ENCODE measurements at places on chromosomes 1 and 21.
A peak's percentile ranks its signal among the peaks of the same experiment; 100 is the strongest.

GRCh38 chr1:118077331-118078045 is 107.5 kb downstream of the SPAG17 start:
- DNase-seq = no peak

DNA sequence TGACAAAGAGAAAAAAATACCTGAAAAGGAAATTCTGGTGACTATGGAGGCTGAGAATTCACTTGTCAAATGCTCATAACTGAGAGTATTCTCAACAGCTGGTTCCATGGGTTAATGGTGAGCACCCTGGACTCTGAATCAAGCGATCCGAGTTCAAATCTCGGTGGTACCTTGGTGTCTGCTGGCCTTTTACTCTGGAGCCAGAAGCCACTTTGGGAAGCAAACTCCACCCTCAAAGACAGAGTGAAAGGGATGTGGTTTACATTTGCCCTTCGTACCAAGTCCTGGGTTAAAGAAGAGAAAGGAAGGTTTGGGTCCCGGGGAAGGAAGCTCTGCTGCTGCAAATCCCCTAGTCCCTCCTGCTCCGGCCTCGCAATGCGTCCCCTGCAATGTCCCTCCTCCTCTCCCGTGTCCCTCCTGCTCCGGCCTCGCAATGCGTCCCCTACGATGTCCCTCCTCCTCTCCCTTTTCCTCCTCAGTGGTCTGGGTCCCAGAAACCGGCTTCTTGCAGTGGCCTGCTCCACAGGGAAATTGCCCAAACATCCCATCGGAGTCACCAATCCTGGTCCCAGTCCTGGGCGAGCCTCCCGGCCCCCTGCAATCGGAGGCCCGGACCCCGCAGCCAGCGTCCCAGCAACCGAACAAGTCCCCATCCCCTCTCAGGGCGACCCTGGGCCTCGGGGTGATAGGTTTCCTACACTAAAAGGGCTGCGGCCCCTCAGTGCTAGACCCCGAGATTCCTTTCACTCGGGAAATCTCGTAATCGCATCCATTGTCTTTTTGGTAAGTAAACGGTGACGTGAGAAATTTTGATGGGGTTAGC is 129.4 kb downstream of the PPIAL4G start:
- DNase-seq = no peak

- DNase-seq = no peak
Observed at GRCh38 chr1:168643152-168643551, 66.7 kb downstream of the XCL1 start.

DNA sequence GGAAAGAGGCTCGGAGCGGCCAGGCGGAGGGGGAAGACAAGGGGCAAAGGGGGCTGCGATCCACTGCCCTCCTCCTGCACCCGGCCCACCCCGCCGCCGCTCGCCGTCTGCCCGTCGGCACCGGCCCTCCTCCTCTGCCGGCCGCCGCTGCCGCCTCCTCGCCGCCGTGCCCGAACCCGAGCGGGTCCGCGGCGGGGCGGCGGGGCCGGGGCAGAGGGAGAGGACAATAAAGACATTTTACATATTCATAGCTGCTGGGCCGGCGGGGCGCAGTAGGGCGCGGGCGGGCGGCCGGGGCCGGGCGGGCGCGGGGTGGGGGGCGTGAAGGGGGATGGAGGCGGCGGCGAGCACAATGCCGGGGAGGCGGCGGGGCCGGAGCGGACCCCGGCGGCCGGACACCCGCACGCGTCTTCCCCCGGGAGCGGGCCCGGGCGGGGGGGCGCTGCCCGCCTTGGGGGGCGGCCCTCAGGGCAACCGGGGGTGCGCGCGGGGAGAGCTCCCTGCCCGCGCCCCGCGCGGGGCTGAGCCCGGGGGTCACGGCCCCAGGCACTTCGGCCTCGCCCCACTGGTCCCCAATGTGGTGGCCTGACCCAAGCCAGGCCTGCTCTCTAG is 546 bp downstream of the POU2F1 start:
- DNase-seq = no peak

DNA sequence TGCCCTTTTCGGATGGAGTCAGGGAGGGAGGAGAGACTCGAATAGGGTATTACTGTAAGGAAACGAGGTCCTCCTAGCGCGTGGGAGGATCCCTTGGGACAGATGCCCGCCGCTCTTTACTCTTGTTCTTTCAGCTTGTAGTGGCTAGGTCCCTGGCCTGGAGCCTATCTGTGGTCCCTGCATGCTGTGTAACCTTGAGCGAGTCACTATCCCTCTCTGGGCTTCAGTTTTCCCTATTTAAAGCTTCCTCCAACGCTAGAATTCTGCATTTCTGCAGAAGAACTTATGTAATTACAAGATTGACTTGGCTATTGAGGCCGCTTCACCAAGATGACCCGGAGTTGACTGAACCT is 744 bp downstream of the MIER1 start:
- peak; percentile 30 for DNase-seq
